Activated CD8-positive, alpha-beta T cell treated with anti-CD3 and anti-CD28 coated beads for 36 hours (primary cell): ENCODE measurements at places on chromosomes 7 and 10. TPM values are rescaled to one million over a fixed set of nuclear protein-coding genes. Genes with fewer than 3 reads are reported as not detected.

DNA sequence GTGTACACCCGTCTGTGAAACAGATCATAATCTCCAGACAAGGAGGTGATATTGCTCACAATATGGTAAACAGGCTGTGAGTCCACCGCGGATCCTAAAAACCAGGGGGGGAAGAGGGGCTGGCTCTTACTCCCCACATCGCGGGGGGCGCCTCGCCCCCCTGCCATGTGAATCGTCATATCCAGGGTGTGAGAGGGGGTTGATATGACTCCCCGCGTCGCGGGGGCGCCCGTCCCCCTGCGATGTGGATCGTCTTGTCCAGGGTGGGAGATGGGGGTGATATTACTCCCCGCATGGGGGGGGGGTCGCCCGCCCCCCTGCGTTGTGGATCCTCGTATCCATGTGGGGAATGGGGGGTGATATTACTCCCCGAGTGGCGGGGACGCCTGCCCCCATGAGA is 30.9 kb downstream of the OCM2 start:
- H3K27me3 ChIP-seq, result no peaks in the 10 kb centered on the region
- no peaks in the 10 kb centered on the region for H3K4me1 ChIP-seq
- DNase-seq, result peak; percentile 14
- H3K27ac ChIP-seq, result no peak overlapping the region
- H3K36me3 ChIP-seq, result peaks cover 19% of the 10 kb centered on the region

DNA sequence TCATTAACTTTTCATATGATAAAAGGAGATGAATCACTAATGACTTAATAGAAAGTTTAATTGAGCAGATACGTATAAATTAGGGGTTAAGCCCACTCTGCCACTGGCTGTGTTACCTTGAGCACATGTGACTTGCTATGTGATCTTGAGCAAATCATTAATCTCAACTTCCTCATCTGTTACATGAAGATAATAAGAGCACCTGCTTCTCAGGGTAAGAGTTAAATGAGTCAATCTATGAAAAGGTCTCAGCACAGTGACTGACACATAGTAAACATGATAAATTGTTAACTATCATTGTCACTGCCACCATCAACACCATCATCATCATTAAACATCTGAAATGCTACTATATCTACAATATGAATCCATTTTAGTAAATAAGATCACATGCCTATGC is 110.8 kb downstream of the TPK1 start:
- peaks cover 6% of the 10 kb centered on the region for H3K4me1 ChIP-seq
- H3K36me3 ChIP-seq, result peaks cover 12% of the 10 kb centered on the region
- no peak overlapping the region for H3K27ac ChIP-seq
- no peak overlapping the region for H3K4me3 ChIP-seq
- H3K27me3 ChIP-seq, result no peaks in the 10 kb centered on the region

DNA sequence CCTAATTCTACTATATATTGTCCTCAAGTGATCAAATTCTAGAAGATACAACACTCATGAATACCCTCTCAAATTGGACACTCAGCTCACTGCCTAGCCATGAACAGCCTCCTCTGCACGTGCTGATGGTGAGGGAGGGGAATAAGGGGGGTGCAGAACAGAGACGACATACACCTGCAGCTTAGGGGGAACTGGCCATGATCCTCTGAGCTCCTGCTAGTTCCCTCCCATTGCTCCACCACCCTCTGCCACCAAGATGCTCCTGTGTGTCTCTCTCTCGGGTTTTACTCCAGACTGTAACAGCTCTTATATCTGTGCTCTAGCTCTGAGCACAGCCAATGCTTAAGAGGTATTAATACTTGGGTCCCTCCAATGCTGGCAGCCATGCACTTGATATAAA is 70.7 kb downstream of the VOPP1 start:
- H3K4me1 ChIP-seq, result peaks cover 39% of the 10 kb centered on the region
- H3K27me3 ChIP-seq, result no peaks in the 10 kb centered on the region
- H3K4me3 ChIP-seq, result no peak overlapping the region

- peaks cover 20% of the 10 kb centered on the region for H3K27me3 ChIP-seq
- H3K4me3 ChIP-seq, result no peak overlapping the region
- no peak for DNase-seq
- no peaks in the 10 kb centered on the region for H3K36me3 ChIP-seq
- H3K4me1 ChIP-seq, result no peaks in the 10 kb centered on the region
- no peak overlapping the region for H3K27ac ChIP-seq
These were observed 37.2 kb downstream of the NKX2-3 start for GRCh38 chr10:99569961-99570360.

- no peak overlapping the region for H3K4me3 ChIP-seq
- no peak overlapping the region for H3K27ac ChIP-seq
- no peaks in the 10 kb centered on the region for H3K36me3 ChIP-seq
- no peak for DNase-seq
These were observed 40.6 kb downstream of the PYROXD2 start for GRCh38 chr10:98374217-98374985.

Gene SCRN1
- total RNA-seq, result 10.8 TPM

Gene FAM25A
- total RNA-seq, result not detected

GRCh38 chr7:50339990-50340500 is 35.5 kb downstream of the IKZF1 start:
- H3K4me1 ChIP-seq, result peaks cover 37% of the 10 kb centered on the region
- no peaks in the 10 kb centered on the region for H3K27me3 ChIP-seq
- no peak overlapping the region for H3K4me3 ChIP-seq
- peak; percentile 79 for DNase-seq
- no peak overlapping the region for H3K27ac ChIP-seq
- peaks cover 77% of the 10 kb centered on the region for H3K36me3 ChIP-seq

Gene CALML3
- not detected for total RNA-seq

DNA sequence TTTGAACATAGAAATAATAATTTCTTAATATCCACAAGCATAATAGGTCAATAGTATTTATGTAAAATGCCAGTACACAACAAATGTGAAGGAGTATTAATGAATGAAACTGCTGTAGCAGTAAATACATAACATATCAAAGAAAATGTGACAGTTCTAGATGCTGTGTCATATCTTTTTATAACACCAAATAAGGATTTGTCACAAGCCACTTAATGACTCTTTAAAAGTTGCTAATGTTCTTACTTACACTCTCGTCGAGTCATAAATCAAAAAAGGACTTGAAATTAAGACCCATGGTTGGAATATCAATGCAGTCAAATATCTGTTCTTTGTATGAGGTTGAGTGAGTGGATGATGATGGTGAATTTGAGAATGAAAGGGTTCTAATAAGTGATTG is 96.6 kb downstream of the CELF2 start:
- no peak overlapping the region for H3K27ac ChIP-seq
- DNase-seq, result no peak
- no peaks in the 10 kb centered on the region for H3K36me3 ChIP-seq
- H3K27me3 ChIP-seq, result no peaks in the 10 kb centered on the region
- H3K4me3 ChIP-seq, result no peak overlapping the region
